ENCODE measurements at places on chromosomes 13 and 19.

DNA sequence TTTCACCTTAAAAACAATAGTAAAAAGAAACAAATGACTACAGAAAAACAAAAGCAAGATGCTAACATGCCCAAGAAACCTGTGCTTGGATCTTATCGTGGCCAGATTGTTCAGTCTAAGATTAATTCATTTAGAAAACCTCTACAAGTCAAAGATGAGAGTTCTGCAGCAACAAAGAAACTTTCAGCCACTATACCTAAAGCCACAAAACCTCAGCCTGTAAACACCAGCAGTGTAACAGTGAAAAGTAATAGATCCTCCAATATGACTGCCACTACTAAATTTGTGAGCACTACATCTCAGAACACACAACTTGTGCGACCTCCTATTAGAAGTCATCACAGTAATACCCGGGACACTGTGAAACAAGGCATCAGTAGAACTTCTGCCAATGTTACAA, 6.0 kb downstream of the CKAP2 start:
- DNase-seq, result no peak

- no peak for DNase-seq
Observed at GRCh38 chr19:10730932-10731331, 13.1 kb downstream of the DNM2 start.

DNA sequence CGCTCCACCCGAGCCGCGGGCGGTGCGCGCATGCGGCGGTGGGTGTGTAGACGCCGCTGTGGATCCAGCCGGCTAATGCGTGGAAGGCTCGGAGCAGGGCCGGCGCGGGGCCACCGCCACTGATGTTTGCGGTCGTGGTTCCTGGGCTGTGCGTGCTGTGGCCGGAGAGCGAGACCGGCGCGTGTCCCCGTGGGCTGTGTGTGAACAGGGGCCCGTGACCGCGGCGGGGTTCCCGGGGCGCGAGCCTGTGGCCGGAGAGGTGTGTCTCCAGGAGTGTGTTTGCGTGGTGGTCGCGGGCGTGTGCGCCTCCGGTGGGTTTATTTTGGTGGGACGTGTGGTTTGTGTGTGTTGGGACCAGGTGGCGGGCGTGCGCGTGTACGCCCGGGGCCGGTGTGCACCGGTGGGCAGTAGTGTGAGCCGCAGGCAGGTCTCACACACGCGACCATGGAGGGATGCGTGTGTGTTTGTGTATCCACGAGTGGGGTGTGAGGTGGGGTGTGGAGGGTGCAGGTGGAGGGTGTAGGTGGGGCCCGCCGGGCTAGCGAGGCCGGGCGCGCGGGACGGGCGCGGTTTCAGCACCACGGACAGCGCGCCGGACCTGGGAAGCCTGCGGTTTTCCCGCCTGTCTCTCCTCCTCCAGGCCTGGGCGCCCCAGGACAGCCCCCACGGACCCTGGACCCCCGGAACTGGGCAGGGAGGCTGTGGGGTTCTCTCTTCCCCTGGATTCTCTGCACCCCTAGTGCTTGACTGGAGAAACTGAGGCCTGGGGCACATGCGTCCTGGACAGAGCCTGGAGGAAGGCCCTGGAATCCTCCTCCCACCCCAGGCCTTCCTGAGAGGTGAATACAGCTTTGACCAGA, 1.6 kb downstream of the HCN2 start:
- DNase-seq, result no peak

DNA sequence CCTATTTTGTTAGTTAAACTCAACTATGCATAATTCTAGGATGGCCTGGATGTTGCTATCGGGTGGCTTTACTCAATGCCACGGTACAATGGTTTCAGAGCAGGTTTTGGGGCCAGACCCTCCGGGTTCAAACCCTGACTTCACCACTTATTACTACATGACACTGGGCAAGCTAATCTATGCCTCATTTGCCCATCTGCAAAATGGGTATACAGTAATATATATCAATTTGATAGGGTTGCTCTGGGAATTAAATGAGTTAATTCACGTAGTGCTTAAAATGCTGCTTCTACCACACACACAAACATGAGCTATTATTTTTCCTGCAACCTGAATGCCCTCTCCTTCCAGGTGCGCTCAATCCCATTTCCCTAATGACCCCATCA, 839 bp downstream of the ESD start:
- no peak for DNase-seq

- DNase-seq, result no peak
Observed at GRCh38 chr13:50691681-50692263, 151.7 kb downstream of the DLEU7 start.

DNA sequence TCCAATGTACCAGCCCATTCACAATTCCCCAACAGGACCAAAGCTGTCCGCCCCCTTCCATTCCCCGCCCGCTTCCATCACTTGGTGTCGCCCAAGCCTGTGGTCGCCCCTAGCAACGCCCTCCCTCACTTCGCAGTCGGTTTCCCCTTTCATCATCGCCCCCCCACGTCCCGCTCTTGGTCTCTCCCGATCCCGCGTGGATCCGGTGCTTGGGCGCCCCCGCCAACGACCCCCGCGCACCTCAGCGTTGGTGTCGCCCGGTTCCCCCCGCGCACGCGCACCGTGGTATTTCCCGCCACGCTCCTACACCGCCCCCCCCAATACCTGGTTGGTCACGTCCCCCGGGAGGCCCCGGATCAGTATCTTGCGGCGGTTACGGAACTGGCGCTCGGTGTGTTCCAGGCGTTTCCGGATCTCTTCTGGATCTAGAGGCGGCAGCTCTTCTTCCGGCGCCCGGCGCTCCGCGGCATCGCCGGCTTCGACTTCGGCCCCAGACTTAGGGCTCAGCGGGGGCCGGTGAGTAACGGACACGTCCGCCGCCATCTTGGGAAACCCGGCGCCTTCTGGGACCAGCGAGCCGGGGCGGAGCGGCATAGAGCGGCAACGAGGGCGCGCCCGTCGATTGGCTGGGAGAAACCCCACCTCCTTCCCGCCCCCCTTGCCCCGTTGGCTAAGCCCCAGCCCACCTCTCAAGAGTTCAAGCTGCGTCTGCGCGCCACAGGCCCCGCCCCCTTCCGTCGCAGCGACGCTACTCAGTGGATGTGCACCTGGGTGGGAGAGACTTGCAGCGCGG, at the start of gene RAVER1:
TSS of gene RAVER1 (minus strand) at position 565 of the 793 bp plus-strand sequence. CDS start at position 543, 22 bp downstream.
- peak; percentile 86 for DNase-seq

DNA sequence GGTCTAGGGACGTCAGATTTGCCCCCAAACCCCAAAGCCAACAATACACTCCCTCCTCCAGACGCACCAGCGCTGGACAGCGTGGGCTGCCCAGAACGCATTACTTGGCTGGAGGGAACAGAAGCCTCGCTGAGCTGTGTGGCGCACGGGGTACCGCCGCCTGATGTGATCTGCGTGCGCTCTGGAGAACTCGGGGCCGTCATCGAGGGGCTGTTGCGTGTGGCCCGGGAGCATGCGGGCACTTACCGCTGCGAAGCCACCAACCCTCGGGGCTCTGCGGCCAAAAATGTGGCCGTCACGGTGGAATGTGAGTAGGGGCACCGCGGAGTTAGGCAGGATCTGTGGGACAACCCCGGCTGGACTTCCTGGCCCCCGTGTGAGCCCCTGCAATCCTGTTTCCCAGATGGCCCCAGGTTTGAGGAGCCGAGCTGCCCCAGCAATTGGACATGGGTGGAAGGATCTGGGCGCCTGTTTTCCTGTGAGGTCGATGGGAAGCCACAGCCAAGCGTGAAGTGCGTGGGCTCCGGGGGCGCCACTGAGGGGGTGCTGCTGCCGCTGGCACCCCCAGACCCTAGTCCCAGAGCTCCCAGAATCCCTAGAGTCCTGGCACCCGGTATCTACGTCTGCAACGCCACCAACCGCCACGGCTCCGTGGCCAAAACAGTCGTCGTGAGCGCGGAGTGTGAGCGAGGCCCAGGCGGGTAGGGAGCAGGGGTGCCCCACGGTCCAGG, 4.0 kb downstream of the ICAM5 start:
- DNase-seq, result no peak

Data from HS-5 (cell line).